ENCODE measurements at places on chromosomes 12 and 14. TPM values are rescaled to one million over a fixed set of nuclear protein-coding genes. Genes with fewer than 3 reads are reported as not detected.

SLC38A4 gene
- total RNA-seq, result 2.3 TPM

ITPR2 gene
- total RNA-seq, result 9.2 TPM

EIF2S3B gene
- total RNA-seq, result 4.9 TPM

FAR2 gene
- total RNA-seq, result 6.1 TPM

AEBP2 gene
- 10.6 TPM for total RNA-seq

ANO6 gene
- total RNA-seq, result 75.4 TPM

ANO4 gene
- total RNA-seq, result 6.6 TPM

VASH1 gene
- 2.6 TPM for total RNA-seq

IFNG-AS1 gene
- not detected for total RNA-seq

SERPINA10 gene
- total RNA-seq, result not detected

TBX5 gene
- total RNA-seq, result 23.9 TPM

GRCh38 chr14:99253890-99254289 lies 18.1 kb downstream of the BCL11B start:
- DNase-seq, result no peak

DNA sequence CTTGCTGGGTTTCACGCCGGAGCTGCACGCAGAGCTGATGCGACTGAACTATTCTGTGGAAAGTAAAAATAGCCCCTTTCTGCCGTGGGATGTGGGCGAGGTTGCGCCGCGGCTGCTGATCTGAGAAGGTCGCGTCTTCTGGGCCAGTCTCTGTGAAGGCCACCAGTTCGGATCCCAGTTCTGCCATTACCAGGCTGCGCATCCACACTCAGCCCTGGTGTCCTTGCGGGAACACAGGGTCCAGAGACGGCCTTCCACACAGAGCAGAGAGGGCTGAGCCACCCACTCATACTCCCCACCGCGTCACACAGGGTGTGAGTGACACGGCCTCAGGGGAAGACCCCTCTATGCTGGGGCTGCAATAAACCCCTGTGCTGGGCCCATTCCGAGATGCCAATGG lies 13.9 kb downstream of the GALNT9 start:
- no peak for DNase-seq

- DNase-seq, result peak; percentile 73
These were observed 81.3 kb downstream of the WDR20 start for GRCh38 chr14:102221026-102221425.

GRCh38 chr14:55641954-55642353 lies 61.9 kb downstream of the KTN1 start:
- no peak for DNase-seq

DNA sequence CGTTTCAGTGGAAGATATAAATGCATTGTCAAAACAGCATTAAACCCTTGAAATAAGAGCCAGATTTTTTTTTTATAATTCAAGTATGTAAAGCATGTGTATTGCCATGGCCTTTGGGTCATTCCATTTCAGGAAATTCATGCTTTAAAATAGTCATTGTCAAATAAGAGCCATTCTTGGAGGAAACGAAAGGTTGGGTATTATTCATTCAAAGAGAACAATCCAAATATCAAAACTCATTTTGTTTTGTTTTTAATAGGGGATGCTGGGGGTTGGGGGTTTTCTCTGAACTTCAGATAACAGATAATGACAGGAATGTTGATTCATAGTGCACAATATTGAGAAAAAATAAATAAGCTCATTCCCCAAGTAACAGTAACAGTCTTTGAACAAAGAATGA lies 174.4 kb upstream of the NUDT4 start:
- no peak for DNase-seq

DNA sequence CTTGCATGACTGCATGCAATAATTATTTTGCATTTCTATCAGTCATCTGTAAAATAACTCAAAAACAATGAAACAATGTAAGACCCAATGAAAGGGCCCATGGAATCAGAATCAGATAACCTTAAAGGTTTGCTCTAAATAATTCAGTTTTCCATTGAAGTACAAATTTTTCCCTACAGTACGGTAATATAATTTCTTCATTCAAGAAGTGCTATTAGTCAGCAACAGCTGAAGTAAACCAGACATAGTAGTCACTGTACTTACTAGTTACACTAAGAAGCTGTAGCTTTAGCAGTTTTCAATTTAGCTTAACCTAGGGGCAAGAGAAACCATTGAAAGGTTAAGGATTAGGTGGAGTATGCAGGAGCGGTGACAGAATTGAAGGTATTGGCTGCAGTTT lies 43.5 kb downstream of the BCAT1 start:
- DNase-seq, result peak; percentile 72

DNA sequence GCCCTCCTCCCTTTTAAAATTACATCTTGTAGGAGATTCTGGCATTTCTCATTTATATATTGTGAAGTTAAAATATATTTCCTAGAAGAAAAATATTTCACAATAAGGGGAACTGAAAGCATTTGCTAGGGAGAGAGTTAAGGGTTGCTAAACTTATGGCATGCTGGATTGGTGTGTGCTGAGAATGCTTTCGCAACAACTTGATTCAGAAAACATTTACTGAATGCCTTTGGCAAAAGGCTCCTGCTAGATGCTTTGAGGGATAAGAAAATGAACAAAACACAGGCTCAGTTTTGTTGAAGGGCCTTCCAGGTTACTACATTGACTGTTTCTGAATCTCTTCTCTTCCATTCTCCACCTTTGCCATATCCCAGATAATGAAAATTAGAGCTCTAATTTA lies 67.5 kb downstream of the DIP2B start:
- DNase-seq, result peak; percentile 94

GRCh38 chr12:7289743-7290142 lies 14.1 kb upstream of the ACSM4 start:
- no peak for DNase-seq

DNA sequence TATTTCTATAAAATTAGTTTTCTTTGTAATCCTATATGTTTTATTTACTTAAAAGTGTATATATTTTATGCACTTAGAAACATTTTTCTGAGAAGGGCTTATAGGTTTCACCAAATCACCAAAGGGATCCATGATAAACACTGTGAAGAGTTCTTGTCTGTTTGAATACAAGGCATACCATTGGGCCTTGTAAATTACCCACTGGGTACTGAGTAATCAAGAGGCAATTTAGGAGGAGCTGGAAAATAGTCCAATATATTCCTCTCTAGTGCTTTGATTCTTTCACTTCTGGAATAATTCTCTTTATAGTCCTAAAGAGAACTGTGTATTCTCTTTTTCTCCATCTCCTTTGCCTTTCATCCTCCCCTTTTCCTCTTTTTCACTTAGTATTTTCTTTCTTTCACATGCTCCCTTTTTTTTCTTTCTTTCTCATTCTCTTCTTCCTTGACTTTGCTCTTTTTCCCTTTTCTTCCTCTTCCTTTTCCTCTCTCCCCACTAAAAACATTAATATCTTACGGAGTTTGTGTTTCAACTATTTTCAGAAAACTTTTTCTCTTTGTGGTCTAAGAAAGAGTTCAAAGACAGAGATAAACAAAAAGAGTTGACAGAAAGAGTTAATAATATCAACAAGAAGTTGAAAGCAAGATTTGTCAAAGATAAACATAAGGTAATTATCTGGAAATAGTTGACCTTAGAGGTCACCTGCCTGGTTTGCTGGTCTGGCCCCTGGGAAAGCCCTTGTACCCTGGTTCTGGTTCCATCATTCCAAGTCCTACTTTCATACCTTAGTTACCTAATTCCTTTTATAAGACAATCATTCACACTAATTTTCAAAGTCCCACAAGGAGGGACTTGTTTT lies 435.3 kb downstream of the RAD51B start:
- peak; percentile 57 for DNase-seq

- DNase-seq, result no peak
These were observed 1.1 kb downstream of the SERPINA1 start for GRCh38 chr14:94387051-94388026.

GRCh38 chr14:55116246-55117030 lies 12.6 kb upstream of the LGALS3 start:
- no peak for DNase-seq

GRCh38 chr14:101826351-101826750 lies 64.8 kb downstream of the PPP2R5C start:
- no peak for DNase-seq

DNA sequence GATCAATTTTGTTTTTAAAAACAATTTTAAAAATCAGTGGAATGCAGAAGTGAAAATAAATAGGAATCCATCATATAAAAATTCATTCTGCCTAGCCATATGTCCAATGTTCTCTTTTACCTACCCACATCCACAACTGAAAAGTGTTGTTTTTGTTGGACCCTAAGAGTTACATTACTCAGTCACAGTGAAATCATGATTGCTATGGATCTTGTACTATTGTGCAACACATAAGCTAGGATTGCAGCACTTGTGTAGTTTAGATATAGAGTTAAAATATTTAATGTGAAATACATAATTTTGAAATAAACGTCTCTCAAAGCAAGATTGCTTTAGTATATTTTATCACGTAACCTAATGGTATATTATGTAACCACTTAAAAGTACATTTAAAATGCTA lies 213.3 kb upstream of the CLEC14A start:
- DNase-seq, result peak; percentile 69

DNA sequence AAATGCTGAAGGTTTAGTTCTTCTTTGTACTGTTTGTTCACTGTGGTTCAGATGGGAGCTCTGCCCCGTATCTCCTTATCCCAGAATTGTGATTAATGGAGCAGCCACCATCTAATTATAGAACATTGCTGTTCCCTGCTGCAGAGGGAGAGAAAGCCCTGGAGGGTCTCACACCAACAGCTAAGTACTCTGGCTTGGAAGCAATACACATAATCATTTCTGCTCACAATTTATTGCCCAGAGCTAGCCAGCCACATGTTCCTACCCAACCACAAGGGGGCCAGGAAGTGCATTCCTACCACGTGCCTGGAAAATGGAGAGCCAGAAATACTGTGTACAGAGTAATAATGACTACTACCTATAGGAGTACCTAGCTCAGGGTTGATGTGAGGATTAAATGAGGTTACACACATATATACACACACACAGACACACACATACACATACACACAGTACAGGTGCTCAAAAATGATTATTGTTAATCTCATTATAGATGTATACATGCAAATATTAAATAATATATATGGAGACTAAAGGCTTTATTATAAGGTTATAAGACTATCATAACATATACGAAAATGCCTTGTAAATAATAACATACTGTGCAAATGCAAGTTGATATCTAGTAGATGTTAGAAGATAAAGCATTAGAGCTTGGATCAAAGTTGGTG lies 22.3 kb downstream of the MSRB3 start:
- DNase-seq, result peak; percentile 40

DNA sequence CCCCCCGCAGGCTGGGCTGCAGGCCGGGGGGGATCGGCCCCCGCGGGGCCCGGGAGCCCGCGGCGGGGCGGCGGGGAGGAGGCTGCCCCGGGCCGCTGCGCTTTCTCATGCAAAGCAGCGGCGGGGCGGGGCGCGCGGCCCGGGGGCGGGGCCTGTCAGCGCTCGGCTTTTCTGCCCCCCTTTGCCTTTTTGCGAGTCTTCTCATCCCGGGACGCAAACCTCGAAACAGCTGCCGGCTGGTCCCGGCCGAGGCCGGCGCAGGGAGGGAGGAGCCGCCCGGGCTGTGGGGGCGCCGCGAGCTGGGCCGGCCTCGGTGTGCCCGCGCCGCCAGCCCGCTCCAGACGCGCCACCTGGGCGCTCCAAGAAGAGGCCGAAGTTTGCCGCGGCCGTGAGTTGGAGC lies at the start of gene FZD10:
FZD10 (plus strand) TSS at position 198 of the 400 bp plus-strand sequence. CDS start 479 bp downstream, outside the sequence.
- DNase-seq, result peak; percentile 50

DNA sequence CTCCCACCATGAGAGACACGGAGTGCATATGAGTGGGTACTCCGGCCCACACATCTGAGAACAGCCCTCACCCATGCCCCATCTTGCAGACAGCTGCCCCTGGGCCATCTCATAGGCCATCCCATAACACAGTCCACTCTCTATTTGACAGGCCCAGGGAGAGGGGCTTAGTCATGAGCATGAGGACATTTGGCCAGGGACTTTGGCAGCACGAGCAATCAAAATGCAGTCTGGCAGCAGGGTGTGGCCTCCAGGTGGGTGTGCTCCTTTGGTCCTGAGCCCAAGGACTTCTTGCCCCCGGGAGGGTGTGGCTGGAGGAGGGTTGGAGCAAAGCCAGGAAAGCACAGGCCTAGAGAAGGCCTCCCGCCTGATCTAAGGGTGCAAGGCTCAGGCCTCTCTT lies 25.6 kb downstream of the EMP1 start:
- DNase-seq, result peak; percentile 69

DNA sequence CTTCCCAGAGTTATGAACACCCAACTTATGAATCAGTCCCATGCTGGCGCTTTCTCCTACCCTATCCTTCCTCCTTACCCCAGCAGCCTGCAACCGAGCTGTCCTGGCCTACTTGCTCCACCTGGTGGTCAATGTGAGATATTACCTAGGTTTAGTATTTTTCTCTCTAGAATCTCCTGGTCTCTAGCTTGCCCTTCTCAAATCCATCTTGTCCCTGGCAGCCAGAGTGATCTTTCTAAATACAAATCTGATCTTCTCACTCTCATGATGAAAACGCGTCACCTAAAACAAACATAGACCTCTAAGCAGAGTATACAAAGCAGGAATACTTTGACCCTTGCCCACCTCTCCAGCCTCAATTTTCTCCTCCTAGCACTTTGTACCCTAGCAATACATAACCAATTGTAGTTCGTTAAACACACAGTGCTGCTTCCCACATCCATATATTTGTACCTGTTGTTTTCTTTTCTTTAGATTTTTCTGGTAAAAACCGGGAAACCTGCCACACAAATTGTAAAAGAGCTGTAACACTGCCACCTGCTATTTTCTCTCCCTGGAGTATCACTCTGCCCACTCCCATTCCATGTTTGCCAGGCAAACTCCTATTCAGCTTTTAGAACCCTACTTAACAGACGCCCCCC lies 20.0 kb upstream of the TCP11L2 start:
- DNase-seq, result peak; percentile 77

DNA sequence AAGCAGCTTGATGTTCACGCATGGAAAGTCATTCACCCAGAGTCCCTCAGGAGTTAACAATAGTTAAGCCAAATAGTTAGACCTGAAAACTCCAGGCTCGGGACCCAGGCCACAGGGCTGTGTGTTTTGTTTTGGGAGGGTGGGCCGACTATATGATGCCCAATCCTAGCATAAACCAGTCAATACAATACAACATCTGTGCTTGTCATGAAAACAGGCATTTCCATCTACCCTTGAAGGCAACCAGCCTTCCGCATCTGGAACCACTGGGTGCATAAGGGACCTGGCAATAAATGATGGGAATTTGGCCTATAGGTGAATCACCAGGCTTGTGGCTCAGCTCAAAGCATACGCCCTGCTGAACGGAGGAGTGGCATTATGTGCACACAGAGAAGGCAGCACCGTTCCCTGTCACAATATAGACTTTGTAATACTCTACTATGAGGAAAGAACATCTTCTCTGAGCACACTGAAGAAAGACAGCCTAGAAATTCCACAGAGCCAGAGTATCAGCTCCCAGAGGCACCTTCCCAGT lies 91.0 kb upstream of the FOXN3 start:
- peak; percentile 63 for DNase-seq

DNA sequence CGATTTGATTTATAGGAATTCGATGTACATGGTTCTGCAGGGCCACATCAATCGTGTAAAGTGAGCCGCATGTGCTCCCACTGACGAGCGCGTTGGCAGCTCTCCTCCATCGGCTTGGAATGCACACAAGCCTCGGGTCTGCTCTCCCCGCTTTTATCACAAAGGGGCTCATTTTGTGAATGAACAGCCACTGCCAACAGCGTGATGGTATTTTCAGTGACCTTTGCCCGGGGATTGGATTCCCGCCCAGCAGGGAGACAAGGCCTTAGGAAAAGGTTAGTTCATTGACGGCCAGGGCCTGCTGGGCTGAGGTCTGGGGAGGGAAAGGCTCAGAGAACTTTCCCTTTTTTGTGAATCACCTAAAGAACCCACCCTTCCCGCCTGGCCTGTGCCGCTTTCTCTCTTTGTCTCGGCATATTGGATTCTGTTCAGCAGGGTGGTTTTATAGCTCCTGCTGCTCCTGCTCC lies 232.1 kb downstream of the MSRB3 start:
- DNase-seq, result no peak
